ENCODE measurements at places on chromosomes 3 and 15.

GRCh38 chr3:75506603-75507002 lies 157.5 kb upstream of the FRG2C start:
- DNase-seq: no peak

DNA sequence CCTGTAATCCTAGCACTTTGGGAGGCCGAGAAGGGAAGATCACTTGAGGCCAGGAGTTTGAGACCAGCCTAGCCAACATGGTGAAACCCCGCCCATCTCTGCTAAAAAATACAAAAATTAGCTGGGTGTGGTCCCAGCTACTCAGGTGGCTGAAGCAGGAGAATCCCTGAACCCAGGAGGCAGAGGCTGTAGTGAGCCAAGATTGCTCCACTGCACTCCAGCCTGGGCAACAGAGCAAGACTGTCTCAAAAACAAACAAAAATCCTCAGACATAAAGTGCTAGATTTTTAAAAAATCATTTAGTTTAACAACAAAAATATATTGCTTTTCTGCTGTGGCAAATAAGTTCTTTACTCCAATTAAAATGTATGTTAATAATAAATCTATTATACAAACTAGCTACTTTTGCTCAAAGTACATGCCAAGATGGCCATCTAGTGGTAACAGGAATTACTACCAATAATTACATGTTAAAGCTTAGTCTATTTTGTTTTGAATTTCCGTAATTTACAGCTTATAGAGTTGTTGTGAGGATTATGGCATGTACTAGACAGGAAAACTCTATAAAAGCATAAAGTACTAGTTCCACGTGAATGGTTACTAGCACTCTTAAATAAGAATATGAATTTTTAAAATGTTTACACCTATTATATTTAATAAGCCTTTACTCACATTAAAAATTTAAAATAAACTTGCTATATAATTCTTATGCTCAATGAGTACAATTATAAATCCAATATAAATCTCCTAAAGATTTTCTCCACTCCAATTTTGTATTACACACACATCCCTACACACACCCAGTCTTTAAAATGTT lies 39.0 kb downstream of the GABPB1 start:
- DNase-seq: no peak

DNA sequence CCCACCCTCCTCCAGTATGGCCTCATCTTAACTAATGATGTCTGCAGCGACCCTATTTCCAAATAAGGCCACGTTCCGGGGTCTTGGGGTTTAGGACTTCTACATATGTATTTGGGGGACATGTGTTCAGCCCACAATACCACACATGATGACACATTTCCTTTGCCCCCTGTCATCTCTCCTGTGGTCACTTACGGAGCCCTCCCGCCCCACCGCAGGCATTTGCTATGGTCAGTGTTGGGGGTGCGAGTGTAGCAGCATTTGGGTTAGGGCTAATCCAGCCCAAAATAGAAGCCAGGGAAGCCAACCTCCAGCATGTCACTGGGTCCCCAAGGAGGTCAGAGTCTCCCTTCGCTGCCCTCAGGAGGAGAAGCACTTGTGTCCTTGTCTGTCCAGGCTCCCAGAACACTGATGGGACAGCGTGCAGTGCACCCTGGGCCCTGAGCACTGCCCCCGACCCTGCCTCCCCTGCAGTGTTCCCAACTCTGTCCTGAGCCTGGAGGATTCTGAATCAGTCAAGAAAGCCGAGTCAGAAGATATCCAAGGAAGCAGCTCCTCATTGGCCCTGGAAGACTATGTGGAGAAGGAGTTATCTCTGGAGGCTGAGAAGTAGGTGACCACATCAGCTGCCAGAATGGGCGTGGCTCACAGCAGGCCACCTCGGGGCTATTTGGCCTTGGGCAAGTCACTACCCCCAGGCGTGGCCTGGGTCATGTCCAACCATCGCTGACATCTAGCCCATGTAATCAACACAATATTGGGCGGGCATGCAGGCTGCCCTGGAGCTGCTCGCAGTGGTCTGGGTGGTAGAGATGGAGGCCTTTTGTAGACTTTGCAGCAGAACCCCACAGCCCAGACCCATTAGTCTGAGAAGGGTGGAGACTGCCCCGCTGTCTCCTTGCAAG lies 46.9 kb upstream of the FGD5 start:
- no peak for DNase-seq

- DNase-seq: no peak
These were observed 12.3 kb upstream of the PLD1 start for GRCh38 chr3:171822431-171823106.

- no peak for DNase-seq
These were observed 90.7 kb upstream of the ICE2 start for GRCh38 chr15:60569596-60569995.

GRCh38 chr3:98750276-98750919 lies 12.7 kb upstream of the ST3GAL6 start:
- DNase-seq: no peak

GRCh38 chr3:188978421-188979171 lies 193.2 kb upstream of the TPRG1 start:
- no peak for DNase-seq

- DNase-seq: peak; percentile 47
These were observed 19.0 kb downstream of the SYNM start for GRCh38 chr15:99123713-99124451.

DNA sequence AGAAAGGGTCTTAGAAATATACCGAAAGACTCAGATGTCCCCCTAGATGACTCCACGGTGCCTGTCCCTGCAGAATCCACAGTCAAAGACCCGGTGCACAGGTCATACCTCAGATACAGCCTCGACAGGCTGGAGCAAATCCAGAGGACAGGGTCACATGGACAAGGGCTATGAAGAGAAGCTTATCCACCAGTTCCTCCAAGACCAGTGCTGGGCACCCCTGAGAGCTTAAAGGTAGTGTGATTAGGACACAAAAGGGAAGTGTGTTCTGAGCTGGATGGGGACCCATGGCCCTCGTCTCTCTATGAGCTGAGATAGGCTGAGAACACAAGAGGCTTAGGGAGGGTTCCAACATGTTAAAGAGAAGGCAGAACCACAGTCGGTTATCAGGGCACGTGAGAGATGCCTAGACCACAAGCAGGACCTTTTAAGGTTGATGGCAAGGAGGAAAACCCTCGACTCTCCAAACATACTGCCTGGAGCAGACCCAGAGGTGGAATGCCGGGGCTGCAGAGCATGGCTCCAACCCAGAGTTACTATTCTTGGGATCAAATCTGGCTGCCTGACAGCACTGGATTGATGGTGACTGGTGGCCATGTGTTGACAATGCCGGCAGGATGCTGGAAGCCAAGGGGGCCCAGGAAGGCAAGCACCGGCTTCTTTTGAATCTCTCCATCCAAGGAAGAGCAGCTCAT lies 46.9 kb downstream of the ADCY5 start:
- no peak for DNase-seq

GRCh38 chr3:180466401-180467011 lies 135.5 kb upstream of the TTC14 start:
- no peak for DNase-seq

DNA sequence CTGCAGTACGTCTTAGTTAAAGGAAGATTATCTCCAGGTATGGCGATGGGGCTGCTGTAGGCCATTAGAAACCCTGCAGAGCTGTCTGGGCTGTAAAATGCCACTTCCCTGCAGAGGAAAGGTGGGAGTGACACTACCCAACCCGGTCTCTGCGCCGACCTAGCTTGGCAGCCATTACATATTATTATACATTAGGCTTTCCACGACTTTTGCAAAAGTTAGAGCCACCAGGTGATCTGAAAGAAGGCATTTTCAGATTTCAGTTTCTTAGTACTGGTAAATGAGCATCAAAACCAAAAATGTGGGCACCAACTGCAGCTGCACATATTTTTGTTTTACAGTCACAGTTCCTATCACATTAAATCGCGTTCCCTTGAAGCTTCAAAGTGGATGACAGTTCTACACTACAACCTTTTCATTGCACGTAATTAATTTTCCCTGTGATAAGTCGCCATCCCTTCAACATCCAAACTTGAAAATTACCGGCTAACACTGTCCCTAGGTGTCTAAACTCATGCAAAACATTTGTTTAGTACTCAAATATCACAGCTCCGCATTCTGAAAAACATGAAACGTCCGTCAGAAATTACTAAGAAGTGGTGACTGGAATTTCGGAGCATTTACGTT lies 81.4 kb upstream of the CHD2 start:
- DNase-seq: no peak

DNA sequence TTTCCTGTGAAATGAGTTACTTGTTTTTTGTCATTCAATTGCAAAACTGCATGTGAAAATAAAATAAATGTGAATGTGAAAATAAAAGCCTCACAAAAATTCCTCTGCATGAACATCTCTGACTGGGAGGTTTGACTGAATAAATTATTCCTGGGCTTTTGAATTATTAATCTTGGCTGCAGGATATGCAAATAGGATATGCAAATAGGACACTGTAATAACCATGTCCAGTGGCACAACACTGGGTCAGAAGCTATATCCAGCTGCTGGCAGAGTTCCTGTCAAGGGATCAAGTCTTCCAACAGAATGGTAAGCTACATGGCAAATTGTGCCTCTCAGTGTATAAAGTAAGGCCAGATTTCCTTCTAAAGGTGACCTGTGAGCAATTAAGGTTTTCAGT lies at the start of gene SUCNR1:
Gene SUCNR1 (plus strand): TSS at position 246 of the 400 bp plus-strand sequence. CDS start 6,250 bp downstream, outside the sequence.
- no peak for DNase-seq

GRCh38 chr3:53169832-53170324 lies 8.9 kb downstream of the PRKCD start:
- DNase-seq: no peak

- DNase-seq: no peak
These were observed 891 bp downstream of the EXOG start for GRCh38 chr3:38497031-38497430.

DNA sequence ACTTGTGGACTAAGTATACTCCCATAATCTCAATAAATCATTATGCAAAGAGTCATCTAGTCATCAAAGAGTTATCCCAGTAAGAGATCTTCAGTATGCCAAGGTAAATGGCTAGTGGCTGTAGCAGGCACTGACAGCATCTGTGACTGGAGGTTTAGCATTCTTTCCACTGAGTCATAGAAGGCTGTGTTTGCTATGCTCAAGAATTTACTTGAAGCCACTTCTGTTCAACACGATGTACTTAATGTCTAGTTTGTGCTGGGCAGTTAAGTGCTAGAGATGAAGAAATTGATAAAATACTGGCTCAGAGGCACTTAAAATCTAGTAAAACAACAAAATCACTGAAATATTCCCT lies 13.0 kb downstream of the ZBED2 start:
- DNase-seq: no peak

GRCh38 chr15:100131321-100132224 lies 210.2 kb downstream of the ADAMTS17 start:
- no peak for DNase-seq

DNA sequence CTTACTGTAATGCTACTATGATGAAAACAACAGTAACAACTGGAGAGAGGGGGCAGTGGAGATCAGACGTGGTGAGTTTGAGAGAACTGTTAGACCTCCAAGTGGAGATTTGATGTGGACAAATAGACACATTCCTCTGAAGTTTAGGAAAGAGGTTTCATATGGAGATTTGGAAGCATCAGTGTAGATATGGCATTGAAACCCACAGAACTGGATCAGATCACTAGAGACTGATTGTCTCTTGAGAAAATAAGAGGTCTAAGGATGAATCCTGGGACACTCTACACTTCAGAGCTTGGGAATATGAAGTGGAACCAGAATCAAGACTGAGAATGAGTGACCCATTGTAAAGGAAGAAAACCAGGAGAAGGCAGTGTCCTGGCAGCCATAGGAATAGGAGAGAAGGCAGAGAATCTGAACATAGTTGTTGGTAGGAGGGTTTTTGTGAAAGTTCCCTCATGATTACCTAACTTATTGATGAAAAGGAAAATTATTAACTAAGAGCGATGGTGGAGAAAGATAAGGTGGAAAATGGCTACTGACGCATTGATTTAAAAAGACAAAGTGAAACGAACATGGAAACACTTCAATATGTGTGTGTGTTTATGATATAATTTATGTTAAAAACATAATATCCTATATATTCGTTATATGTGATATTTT lies 29.7 kb upstream of the PYDC2 start:
- no peak for DNase-seq

DNA sequence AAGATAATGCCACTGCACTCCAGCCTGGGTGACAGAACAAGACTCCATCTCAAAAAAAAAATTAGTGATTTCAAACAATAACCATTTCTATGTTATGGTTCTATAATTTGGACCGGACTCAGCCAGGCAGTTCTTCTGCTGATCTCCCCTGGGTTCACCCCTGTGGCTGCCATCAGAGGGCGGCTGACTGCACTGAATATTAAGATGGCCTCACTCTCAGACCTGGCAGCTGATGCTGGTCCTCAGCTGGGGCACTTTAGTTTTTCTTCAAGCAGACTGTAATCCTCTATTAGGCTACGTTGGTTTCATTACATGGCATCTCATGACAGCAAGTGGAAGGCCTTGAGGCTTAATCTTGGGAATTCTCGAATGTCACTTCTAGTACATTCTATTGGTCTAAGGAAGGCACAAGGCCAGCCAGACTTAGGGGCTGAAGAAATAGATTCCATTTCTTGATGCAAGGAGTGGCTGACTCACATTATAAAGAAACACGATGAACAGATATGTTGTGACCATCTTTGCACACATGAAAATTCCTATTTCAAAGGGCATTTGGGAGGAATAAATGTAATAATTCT lies 12.8 kb downstream of the GALNT15 start:
- no peak for DNase-seq

DNA sequence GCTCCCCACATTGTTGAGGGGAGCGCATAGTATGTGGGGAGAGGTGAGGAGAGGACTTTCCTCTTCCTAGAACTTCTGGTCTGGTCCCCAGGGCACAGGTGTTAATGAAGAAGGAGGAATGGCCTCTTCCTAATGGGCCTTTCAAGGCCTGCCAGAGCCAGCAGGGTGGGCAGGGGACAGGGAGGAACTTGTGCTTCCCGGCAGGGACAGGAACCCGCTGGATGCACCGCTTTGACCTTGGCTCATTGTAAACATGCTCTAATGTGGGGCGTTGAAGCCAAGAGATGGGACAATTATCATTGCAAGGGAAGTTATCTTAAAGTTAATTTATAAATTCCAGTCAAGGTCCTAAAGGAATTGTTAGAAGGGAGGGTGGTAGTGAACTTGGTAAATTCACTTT lies 21.0 kb upstream of the CHRNB4 start:
- DNase-seq: no peak

DNA sequence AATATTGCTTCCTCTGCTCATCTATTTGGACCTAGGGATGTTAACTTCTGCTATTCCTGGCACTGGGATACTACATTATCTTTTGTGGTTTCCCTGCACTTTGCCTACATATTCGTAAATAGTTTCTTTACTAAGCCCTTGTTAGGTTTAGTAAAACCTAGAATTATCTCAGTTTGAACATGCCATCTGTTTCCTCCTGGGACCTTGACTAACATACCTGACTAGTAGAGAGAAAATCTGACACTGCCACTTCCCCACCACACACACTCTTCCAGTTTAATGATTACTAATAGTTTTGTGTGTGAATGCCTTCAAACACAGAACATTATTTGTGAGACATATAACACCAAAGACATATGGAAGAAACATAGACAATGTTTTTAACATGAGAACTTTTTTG lies 28.2 kb upstream of the SOX2 start:
- no peak for DNase-seq

- no peak for DNase-seq
These were observed 12.2 kb upstream of the VIPR1 start for GRCh38 chr3:42490243-42490642.

GRCh38 chr3:48561045-48561736 lies 2.4 kb downstream of the UCN2 start:
- peak; percentile 64 for DNase-seq

- DNase-seq: no peak
These were observed 167.6 kb downstream of the ECT2 start for GRCh38 chr3:172918165-172918564.

GRCh38 chr3:60912876-60913275 lies 338.4 kb downstream of the FHIT start:
- DNase-seq: no peak
